ENCODE measurements at places on chromosomes 7 and 10. TPM values are rescaled to one million over a fixed set of nuclear protein-coding genes. Genes with fewer than 3 reads are reported as not detected.

GRCh38 chr10:32299354-32299980, 47.5 kb downstream of the EPC1 start:
- DNase-seq: no peak

DNA sequence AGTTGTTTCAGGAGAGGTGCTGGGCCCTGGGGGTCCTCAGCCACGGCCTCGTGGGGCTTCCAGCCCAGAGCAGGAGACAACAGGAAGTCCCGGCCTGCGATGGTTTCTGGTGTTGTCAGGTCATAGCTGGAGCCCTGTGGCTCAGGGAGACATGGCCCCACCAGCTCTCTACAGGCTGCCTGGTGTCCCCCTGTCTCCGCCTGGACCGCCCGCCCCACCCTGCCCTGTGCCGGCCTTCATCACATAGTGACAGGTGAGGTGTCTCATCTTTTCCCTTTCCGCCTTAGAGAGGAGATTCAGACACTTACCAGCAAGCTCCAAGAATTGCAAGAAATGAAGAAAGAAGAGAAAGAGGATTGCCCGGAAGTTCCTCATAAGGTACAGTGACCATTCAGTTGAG, 35.8 kb downstream of the IQCE start:
- DNase-seq: no peak

The SPDYE1 gene
- total RNA-seq: 0.30 TPM

The ZNF716 gene
- total RNA-seq: not detected

GRCh38 chr10:86325158-86325557, 41.4 kb downstream of the GRID1 start:
- DNase-seq: no peak

- DNase-seq: no peak
Measured at GRCh38 chr7:22698767-22699166, 28.2 kb upstream of the IL6 start.

The SCIN gene
- not detected for total RNA-seq

DNA sequence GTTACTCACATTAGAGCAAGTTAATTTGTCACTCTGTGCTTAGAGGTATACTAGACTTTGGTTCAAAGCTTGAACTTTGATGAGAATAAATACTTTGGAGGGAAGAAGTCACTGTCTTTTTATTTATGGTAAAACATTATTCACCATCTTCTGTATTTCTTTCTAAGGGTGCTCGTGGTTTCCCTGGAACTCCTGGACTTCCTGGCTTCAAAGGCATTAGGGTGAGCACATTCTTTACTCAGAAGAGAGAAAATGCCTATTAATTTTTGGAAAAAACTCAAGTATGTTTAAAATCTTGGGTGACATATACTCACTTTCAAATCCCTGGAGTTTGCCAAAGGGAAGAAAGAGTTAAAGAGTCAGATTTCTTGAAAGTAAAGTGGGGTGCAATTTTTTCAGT, 10.8 kb downstream of the COL1A2 start:
- DNase-seq: no peak

The CHRM2 gene
- total RNA-seq: not detected

GRCh38 chr7:18013936-18014335, 13.7 kb downstream of the PRPS1L1 start:
- no peak for DNase-seq

The GIMAP4 gene
- total RNA-seq: 413 TPM

GRCh38 chr10:127278001-127278400, 81.6 kb upstream of the INSYN2A start:
- DNase-seq: no peak

GRCh38 chr7:88432301-88432700, 125.6 kb upstream of the STEAP4 start:
- no peak for DNase-seq

DNA sequence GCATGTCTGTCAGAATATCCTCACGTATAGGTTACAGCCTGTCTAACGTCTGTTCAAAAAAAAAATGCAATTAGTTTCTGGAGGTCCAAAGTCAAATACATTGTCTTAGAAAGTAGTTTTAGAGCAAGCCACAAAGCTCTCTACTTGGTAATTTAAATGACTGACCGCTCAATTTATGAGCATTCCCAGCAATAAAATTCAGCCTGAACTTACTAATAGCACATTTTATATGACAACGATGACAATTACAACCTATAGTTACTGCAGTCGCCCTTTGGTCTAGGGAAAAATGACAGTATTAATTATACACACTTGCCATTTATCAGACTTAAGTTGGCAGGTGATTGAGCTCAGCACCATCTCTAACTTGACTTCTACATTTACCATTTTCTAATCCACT, 425.8 kb upstream of the STEAP1 start:
- DNase-seq: no peak

DNA sequence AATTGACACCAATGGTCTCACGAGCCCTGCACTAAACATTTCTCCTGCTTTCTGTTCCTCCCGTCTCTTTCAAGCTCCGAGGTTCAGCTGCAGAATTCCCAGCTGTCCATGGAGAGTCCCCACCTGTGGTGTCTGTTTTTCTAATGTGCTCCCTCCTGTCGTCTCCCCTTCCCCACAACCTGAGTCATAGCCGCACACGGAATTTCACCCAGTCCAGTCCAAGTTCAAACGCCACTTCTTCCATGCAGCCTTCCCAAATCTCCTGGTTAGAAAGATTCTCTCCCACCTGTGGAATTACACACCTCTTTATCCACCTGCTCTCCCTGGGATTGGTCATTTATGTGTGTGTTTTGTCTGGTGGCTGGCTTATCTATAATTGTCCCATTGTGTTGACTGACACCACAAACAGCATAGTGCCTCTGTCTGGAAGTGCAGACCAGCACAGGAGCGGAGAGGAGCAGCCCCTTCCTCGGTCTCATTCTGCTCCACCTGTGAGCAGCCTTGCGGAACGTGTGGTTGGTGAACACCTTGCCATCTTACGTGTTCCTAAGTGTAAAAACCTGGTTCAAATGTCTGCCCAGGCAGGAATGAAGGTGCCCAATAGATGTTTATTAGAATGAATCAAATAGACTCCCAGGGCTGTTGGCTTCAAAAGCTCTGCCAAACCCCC, 3.3 kb upstream of the DIP2C start:
- DNase-seq: no peak

DNA sequence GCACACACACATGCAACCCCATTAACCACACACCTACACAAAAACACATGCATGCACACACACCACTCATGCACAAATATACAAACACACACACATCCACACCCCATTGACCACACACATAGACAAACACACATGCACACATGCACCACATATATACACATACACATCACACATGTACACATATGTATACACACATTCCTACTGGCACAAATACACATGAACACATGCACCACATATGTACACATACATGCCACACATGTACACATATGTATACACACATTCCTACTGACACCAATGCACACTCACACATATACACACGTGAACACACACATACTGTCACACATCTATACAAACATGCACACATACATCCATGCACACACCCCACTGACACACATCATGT, 212.5 kb upstream of the PPP2R2D start:
- DNase-seq: no peak

DNA sequence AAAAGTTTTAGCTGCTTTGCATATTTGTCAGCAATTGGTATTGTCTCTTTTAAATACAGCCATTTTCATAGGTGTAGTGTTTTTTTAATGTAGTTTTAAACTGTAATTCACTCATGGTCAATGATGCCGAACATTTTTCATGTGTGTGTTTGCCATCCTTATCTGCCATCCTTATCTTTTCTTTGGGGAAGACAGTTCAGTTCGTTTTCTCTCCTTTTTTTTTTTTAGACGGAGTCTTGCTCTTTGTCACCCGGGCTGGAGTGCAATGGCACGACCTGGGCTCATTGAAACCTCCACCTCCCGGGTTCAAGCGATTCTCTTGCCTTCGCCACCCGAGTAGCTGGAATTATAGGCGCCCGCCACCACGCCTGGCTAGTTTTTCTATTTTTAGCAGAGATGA, 545.3 kb downstream of the CNTNAP2 start:
- no peak for DNase-seq

DNA sequence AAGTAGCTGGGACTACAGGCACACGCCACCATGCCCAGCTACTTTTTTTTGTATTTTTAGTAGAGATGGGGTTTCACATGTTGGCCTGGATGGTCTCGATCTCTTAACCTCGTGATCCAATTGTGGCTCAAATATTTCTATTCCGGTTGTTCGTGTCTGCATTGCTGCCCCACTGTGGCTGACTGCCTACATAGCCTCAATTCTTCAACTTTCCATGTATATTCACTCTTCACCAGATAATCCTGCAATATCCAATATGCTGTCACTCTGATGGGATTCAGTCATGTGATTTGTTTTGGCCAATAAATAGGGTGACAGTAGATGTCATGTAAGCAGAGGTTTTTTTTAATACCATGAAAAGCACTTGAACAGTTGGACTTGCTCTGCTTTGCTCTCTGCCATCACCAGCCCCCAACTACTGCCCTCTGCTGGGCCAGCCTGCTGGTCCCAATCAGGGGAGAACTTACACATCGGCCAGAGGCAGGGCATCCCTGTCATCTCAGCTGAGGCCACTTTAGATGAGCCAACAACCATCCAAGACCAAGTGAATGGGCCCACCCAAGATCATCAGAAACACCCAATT, 56.7 kb downstream of the NSUN6 start:
- DNase-seq: no peak

DNA sequence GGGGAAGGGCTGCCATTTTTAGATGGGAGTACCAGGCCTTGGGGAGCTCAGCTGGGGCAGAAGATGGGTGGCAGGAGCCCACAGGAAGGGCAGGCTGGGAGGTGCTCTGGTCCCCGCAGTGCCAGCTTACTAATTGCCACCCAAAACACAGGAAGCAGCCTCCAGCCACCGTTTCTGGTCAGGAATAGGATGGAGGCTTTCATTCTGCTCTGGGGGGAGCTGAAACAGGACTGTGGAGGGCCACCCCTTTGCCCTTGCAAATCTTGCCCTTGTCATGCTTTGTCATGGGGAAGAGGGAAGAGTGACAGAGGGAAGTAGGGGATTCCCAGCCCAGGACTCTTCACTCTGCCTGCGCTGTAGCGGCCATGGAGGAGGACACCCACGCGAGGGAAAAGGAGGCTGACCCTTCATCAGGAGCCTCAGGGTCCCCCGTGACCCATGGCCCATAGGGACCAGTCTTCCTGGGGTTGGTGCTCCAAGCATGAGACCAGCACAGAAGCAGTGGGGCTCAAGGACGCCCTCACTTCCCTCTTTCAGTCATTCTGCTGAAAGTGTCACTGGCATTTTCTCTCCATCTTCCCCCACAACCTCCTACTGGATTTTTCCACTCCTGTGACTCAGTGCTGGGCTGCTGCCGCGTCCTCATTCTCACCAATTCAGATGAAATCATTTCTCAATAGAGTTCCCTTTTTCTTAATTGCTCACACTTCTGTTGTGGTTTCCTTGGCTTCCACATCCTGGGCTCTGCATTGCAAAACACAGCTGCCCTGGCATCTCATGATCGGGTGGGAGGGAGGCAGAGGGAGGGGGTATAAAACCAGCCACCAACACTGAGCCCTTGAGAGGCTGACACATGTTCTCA, 61.9 kb downstream of the MKI67 start:
- no peak for DNase-seq

DNA sequence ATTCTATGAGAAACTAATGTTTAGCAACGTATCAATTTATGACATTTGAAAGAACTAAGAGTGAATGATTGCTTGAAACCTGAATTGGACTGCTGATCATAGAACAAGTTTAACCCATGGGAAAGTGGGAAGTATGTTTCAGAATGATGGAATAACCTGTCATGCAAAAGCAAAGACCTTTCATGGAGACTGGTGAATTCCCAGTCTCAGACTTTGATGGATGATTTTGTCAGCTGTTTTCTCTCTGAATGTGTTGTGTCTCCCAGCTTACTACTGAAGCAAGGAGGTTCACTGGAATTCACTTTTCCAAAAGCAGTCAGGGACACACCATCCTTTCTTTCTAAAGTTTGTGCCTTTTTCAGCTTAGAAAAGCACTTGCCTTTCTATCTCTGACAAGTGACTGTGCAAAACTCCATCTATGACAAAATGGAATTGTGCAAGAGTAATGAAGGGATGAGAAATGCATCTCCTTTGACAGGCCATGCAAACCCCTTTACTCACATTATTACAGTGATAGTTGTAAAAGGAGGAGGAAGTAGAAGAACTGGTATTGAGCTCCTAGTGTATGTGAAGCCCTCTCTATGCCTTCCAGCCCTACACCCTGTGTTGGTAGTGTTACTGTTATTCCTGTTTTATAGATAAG, 176.1 kb downstream of the PRKG1 start:
- DNase-seq: no peak

DNA sequence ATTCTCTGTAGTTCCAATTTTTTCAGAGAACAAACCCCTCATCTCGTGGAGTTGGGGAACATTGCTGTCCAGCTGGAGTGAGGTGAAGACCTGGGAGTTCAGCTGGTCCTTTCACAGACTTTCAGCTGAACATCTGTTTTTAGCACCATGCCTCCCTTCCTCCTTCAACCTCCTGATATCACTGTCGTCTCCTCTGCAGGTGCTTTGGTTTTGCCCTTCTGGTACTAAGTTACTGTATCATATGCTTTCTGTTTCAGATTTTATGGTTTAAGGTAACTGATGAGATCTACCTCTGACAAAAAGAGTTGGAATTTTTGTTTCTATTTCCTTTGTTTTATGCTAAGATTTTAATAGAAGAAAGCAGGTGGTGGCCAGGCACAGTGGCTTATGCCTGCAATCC, 102.9 kb downstream of the ZNF438 start:
- peak; percentile 4 for DNase-seq

DNA sequence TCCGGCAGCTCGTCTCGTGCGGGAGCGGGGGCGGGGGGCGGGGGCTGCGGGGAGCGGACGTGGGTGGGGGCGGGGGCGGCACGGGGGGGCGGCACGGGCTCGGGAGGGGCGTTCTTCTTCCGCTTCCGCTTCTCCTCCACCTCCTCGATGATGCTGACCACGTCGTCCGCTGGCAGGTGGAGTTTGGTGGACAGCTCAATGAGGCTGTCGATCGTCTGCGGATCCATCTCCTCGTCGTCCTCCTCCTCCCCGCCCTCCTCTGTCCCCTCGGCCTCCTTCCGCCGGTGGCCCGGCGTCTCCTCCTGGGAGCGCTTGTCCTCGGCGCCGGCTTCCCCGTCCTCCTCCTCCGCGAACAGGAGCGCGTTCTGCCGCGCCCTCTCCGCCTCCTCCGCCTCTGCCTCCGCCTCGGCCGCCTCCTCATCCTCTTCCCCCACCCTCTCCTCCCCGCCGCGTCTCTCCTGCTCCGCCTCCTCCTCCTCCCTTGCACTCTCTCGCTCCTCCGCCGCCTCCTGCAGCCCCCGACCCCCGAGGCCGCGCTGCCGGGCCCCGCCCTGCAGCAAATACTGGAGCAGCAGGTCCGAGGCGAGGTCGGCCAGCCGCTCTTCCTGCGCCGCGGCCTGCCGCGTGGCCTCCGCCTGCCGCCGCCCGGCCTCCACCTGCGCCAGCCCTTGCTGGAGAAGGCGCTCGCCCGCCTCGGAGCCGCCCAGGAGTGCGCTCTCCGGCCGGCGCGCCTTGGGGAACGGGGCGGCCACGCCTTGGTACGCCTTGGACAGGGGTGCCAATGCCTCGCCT, 1.9 kb downstream of the VGF start:
- DNase-seq: no peak

DNA sequence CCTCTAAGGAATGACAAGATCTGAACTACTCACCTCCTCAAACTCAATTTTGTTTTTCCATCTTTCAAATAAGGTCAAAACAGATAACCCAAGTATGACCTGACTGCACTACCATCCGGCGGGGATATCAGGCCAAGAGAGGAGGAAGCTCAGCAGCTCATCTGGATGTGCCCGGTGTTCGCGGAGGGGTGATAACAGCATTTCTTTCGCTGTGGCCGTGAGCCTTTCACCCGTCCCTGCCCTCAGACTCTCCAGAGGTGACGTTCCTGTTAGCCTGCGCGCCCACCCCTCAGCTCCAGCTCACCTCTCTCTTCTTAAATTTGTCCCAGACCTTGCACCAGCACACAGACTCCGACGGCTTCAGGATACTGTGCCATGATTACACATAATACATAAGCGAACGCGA, 526 bp downstream of the ZNF248 start:
- no peak for DNase-seq

All from naive thymus-derived CD4-positive, alpha-beta T cell (primary cell).